ENCODE measurements at places on chromosomes 2 and 18.

DNA sequence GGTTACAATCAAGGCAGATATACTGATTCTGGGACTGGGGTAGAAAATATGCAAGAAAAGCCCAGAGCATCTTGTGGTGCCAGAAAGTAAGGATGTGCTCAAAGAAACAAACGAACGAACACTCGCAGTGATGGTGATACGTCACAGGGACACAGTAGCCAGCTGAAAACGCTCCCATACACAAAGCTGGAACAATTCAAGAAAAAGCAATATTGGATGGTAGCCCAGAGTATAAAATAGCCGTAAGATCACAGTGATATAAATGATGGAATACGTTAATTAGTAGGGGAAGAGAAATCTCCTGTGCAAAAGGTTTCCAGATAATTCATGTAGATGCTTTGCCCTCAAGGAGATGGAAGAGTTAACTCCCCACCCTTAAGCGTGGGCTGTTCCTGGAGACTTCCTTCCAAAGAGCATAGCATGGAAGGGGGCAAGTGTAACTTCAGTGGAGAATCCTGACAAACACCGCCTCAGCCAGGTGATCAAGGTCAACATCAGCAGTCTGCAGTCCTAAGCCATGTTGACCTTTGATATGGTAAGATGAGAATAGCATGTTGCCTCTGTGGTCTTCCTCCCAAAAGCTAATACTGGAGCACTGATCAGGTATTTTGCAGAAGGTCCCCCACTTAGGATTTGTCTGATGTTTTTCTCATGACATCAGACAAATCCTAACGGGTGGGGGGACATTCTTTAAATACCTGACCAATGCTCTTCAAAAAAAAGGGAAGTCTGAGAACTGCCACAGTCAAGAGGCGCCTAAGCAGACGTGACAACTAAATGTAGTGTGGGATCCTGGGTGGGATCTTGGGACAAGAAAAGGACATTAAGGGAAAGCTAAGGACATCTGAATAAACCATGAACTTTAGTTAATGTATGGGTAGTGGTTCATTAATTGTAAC is 99.0 kb downstream of the NCK2 start:
- no peak for DNase-seq

DNA sequence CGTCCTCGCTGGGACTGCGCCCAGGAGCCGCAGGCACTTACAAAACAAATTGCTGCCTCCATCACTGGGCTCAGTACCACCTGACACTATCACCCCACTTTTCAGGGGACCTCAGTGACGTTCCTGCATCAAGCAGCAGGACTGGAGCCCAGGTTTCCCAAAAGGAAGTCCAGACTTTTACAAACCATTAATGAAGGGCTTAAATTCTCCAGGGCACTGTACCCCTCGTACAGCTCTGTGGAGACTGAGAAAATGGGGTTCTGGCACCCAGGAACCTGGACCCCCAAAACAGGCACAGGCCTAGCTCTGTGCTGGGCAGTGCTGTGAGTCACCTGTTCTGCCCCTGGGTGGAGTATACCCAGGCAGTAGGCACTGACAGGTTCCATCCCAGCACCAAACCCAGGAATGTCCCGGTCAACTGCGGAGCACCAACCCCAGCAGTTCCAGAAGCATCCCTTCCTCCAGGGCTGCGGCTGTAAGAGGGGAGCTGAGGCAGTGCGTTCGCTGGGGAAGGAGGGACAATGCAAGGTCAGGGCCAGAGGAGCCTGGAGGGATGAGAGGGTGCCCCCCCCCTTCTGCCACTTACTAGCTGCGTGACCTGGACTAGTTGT is 24.6 kb upstream of the NOTO start:
- no peak for DNase-seq

GRCh38 chr2:135532581-135532980 is 1.3 kb downstream of the R3HDM1 start:
- no peak for DNase-seq

DNA sequence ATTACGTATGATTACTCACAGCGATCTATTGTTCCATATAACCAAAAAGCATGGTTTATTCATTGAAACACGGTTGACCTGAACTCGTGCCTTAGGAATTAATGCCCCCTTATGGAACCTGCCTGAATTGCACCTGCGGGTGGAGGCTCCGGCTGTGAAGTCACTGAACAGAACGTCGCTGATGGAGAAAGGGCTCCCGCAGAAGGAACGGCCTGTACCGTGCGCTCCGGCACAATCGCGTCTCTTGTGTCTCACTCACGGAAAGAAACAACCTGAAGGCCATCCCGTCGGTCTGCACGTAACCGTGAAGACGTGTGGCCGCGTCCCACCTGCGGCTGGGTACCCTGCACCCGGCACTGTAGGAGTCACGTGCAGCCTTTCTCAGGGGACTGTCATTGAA is 133.1 kb downstream of the NFATC1 start:
- peak; percentile 69 for DNase-seq

GRCh38 chr2:162524192-162524591 is 180.3 kb downstream of the GCA start:
- DNase-seq = no peak

DNA sequence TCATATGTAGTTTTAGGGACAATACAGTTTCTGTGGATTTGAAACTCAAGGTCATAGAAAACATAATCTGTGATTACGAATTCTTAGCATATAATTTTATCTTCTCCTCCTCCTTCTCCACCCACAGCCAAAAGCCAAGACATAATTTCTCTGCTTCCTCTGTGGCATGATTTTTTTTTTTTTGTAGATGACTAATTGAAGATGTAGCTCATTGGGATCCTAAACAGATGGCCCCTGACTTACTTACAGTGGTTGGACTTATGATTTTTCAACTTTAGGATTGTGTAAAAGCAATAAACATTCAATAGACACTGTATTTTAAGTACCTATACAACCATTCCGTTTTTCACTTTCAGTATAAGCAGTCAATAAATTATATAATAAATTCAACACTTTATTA is 42.3 kb downstream of the FSIP2 start:
- DNase-seq = no peak

DNA sequence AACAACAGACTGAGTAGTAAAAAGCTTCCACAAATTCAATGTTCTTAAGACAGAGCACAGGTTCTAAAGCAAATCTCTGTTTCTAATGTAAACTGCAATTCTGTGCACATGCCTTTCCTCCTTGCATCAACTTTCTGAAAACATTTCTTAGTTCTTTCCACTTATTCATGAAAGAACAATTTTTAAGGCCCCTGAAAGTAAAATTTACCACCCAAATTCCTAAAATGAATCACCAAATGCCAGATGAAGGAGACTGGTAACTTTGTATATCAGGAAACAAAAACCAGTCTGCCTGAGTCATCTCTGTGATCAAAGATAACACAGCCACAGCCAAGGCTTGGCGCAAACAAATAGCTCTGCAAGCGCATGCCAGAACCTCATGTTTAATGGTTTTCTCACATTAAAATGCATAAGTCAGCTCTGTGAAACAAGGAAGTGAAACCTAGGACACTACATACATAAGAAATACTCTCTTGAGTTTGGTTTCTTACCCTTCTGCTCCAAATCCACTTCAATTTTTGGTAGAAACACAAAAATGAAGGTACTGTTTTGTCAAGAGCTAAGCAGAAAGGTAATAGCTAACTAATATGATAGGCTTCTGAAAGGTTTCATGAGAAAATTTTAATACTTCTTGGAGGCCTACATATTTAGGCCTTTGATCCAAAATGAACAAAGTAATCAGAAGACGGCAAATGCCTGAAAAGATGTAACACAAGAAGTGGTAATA is 169.4 kb downstream of the THADA start:
- DNase-seq = peak; percentile 89

GRCh38 chr2:120182019-120182560 is 41.1 kb downstream of the TMEM185B start:
- DNase-seq = peak; percentile 55

- no peak for DNase-seq
These were observed 70.4 kb upstream of the CYP1B1 start for GRCh38 chr2:38146275-38146906.

DNA sequence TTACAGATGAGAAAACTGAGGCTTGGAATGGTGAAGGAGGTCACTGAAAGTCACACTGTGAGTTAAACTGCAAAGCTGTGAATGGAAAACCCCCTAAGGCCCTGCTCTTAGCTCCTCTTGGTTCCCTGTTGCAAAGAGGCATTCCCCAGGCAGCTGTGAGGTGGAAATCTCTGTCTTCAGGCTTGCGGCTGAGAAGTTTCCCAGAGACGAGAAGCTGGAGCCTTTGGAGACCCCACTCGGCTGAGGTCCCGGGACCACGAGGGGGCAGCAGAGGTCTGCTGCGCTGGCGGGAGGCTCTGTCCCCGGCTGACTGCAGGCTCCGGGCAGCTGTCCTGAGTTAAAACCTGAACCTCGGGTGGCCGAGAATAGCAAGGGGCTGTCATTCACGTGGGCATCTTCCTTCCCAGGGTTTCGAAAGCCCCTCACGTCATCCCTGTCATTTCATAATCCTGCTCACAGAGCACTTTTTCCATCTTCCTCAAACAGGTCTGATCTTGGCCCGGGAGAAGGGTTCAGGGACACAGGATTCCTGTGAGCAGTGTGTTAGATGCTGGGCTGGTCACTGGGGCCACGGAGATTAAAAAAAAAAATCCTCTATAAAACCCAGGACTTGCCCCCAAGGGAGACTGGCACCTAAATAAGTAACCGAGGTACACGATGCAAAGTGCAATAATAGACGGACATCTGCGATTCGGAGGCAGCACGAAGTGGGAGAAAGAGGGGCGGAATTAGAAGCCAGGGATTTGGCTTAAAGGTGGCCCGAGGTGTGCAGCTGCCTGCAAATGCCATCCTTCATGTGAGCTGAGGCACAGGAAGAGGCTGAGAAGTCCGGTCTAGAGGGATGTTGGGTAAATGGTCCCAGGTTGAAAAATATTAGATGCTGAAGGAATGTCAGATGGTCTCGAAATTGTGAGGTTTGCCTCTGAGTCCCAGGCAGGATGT is 24.6 kb upstream of the ATOH8 start:
- DNase-seq = peak; percentile 73

DNA sequence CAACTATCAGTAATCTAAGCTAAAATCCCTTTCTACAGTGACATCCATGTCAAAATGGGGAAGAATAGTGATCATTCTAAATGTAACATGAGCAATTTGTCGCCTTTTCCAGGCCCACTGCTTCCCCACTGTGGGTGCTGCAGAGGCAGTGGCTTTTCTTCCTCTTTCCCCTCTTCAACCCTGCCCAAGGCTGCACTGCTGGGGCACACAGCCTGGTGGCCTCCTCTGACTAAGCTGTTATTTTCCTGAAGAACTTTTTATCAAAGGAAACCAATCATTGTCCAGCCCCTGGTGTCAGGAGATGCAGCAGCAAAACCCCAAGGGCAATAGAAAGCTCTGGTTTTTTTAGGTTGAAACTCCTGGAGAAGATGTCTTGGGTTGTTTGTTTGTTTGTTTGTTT is 117.6 kb upstream of the KLF7 start:
- no peak for DNase-seq

DNA sequence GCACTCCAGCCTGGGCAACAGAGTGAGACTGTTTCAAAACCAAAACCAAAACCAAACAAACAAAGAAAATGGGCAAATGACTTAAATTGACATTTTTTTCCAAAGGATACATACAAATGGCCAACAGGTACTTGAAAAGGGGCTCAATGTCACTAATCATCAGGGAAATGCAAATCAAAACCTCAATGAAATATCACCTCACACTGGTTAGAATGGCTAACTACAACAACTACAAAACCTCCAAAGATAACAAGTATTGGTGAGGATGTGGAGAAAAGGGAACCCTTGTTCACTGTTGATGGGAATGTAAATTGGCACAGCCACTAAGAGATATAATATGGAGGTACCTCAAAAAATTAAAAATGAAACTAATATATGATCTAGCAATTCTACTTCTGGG is 213.2 kb upstream of the HS6ST1 start:
- no peak for DNase-seq

DNA sequence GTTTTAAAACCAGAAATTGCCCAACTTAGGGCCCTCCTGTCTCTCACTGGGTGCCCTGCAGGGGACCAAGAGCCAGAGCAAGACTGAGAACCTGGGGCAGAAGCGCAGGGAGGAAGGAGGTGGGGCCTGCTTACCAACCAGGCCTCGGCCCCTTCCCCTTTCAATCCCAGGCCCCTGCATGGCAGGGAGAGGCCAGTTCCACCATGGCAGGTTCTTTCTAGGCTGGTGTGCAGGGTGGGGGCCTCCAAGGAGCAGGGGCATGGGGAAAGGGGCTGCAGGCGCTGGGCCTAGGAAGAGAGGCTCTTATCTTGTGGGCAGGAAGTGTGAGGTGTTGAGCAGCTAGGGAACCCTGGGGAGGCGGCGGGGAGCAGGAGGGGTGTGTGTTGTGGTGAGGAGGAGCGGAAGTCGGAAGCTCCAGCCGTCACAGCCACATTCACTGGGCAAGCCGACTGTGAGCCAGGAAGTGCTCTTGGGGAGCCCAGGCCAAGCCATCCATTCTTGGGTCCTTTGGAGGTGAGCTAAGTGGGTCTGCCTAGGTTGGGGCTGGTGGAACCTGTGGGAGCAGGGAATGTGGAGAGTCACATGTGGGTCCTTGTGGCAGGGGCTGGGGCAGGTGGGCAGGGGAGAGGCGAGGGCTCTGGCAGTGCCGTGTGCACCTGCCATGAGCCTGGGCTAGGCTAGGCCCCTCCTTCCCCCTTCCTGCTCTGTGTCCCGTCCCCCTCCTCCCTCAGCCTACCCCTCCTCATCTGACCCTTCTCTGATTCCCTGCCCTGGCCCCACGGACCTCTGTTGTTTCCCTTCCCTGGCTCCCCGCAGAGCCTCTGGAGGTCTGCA is at the start of gene PSD4:
Gene PSD4 (plus strand): TSS at position 430 of the 834 bp plus-strand sequence. CDS start 8,486 bp downstream, outside the sequence.
- DNase-seq = peak; percentile 91

DNA sequence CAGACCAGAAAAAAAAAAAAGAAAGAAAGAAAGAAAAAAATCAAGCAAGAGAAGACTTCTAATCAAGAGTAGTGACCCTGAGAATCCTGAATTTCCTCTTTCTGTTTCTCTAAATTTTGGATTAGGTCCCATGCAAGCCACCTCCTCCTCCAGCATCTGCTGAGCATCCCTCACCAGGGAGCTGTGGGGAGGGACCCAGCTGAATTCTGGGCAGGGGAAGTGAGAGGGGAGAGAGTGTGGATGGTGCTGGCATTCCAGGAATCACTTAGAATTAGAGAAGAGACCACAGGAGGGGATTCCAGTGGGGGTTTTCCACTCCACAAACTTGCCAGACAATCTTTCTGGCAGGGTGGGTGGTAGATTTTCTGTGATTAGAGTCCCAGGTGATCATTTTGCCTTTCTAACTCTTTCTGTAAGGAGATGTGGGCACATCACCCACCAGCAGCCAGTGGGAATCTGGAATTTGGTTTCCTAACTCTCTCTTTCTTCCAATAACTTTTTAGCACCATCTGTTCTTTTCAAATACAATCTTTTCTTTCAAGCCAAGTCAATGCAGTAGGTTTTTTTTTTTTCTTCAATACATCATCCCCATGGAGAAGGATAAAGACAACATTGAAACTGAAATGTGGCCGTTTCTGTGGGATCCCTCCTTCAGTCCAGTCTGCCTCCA is 279.2 kb downstream of the CLIP4 start:
- no peak for DNase-seq

DNA sequence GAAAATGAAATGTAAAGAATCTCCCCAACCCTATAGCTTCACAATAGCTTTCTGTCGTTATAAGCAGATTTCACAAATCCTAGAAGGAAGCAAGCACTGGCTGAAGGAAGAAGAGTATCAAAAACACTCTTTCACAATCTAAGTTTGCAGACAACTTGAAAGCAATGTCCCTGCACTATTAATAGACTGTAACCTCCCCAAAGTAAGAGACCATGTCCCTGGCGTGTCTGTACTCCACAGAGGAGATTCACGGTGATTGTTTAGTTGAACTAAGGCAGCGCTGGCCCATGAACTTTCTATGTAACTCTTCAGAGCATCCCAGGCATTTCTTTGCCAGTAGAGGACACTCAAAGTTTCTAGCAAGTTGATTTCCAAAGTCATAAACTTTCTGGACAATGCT is 128.0 kb upstream of the HNRNPA3 start:
- no peak for DNase-seq

Data from OCI-LY7 (cell line).